ENCODE measurements at places on chromosomes 3 and 15. TPM values are rescaled to one million over a fixed set of nuclear protein-coding genes. Genes with fewer than 3 reads are reported as not detected.

The OSBPL10 gene
- total RNA-seq = 10.7 TPM

The MCF2L2 gene
- total RNA-seq = 0.31 TPM

The POC1A gene
- total RNA-seq = 7.8 TPM

The GRM2 gene
- total RNA-seq = 0.12 TPM

The SNX4 gene
- 49.7 TPM for total RNA-seq

The CERS3 gene
- total RNA-seq = not detected

The NR2E3 gene
- total RNA-seq = 0.06 TPM

The CAPN3 gene
- 2.2 TPM for total RNA-seq

The TRIM42 gene
- total RNA-seq = not detected

The SERPINI2 gene
- total RNA-seq = not detected

The AMOTL2 gene
- total RNA-seq = 69.0 TPM

The TEX9 gene
- total RNA-seq = 4.2 TPM

The PLA2G4B gene
- 0.50 TPM for total RNA-seq

The FGF7 gene
- total RNA-seq = 17.7 TPM

The FSD2 gene
- total RNA-seq = not detected

The KLF13 gene
- total RNA-seq = 40.7 TPM

The LMCD1 gene
- total RNA-seq = 21.3 TPM

The STIMATE gene
- total RNA-seq = 16.5 TPM

The ZNF774 gene
- 2.8 TPM for total RNA-seq

The BUB1B gene
- 21.9 TPM for total RNA-seq

The CCR5 gene
- not detected for total RNA-seq

The CELF6 gene
- total RNA-seq = 0.13 TPM

The PRTG gene
- 0.62 TPM for total RNA-seq

The COX17 gene
- 23.1 TPM for total RNA-seq

The GADL1 gene
- under 0.01 TPM for total RNA-seq

The EOMES gene
- total RNA-seq = 0.06 TPM

The CFAP20DC gene
- 1.1 TPM for total RNA-seq

The SAXO2 gene
- 0.66 TPM for total RNA-seq

The OXTR gene
- total RNA-seq = 0.79 TPM

The ACKR4 gene
- total RNA-seq = 157 TPM

The CHST2 gene
- 7.2 TPM for total RNA-seq

The GABRB3 gene
- 1.1 TPM for total RNA-seq

The NRROS gene
- total RNA-seq = 2.9 TPM

The TPRG1 gene
- total RNA-seq = 0.40 TPM

The KATNBL1 gene
- 33.4 TPM for total RNA-seq

The MYL3 gene
- not detected for total RNA-seq

The CFAP44 gene
- total RNA-seq = 4.4 TPM

The ONECUT1 gene
- total RNA-seq = not detected

The SLC51A gene
- total RNA-seq = not detected

The GPR149 gene
- not detected for total RNA-seq

The OR5H6 gene
- total RNA-seq = not detected

The KCNMB2 gene
- total RNA-seq = not detected

The LAMB2 gene
- 648 TPM for total RNA-seq

The FBXO22 gene
- 40.4 TPM for total RNA-seq

The IL17RE gene
- total RNA-seq = 3.5 TPM

The RTP4 gene
- total RNA-seq = 0.99 TPM

All from aortic smooth muscle cell (primary cell).